ENCODE measurements at places on chromosomes 11 and 22.

- H3K4me3 ChIP-seq, result no peak overlapping the region
- H3K4me1 ChIP-seq, result no peaks in the 10 kb centered on the region
- H3K27ac ChIP-seq, result no peak overlapping the region
- no peaks in the 10 kb centered on the region for H3K27me3 ChIP-seq
- no peaks in the 10 kb centered on the region for H3K36me3 ChIP-seq
These were observed 56.9 kb upstream of the PRR5 start for GRCh38 chr22:44645083-44645482.

- no peak overlapping the region for H3K27ac ChIP-seq
- H3K36me3 ChIP-seq, result no peaks in the 10 kb centered on the region
- H3K27me3 ChIP-seq, result no peaks in the 10 kb centered on the region
These were observed 35.6 kb upstream of the CDON start for GRCh38 chr11:126098204-126098769.

DNA sequence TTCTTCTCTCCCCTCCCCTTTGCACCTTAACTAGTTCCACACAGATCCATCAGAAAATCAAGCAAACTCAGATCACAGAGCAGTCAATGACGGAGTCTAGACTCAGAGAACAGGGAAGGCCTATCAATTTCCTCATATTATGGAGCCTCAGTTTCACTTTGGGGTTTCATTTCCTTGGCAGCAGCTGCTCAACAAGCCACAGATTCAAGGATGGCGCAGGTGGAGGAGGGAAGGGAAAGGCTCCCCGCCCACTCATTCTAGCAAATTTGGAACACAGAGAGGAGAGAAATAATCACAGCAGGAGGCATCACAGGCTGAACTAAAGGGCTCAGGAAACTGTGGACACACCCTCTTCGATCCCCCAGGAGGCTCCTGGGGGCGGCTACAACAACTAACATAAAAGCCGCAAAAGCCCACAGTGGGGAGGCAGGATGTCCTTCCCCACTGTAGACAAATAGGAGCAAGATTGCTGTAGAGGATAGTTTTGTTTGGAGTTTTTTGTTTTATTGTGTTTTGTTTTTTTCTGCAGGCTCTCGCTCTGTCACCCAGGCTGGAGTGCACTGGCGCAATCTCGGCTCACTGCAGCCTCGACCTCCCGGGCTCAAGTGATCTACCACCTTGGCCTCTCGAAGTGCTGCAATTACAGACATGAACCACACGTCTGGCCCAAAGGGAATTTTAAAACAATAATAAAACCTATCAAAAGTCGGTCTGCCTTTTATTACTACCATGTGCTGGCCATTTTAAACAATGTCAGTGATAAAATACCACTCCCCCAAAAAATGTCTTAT, 3.4 kb downstream of the PLAAT3 start:
- H3K4me3 ChIP-seq, result no peak overlapping the region
- H3K36me3 ChIP-seq, result no peaks in the 10 kb centered on the region
- no peak overlapping the region for H3K27ac ChIP-seq
- DNase-seq, result no peak
- no peaks in the 10 kb centered on the region for H3K4me1 ChIP-seq
- H3K27me3 ChIP-seq, result peaks cover 43% of the 10 kb centered on the region

DNA sequence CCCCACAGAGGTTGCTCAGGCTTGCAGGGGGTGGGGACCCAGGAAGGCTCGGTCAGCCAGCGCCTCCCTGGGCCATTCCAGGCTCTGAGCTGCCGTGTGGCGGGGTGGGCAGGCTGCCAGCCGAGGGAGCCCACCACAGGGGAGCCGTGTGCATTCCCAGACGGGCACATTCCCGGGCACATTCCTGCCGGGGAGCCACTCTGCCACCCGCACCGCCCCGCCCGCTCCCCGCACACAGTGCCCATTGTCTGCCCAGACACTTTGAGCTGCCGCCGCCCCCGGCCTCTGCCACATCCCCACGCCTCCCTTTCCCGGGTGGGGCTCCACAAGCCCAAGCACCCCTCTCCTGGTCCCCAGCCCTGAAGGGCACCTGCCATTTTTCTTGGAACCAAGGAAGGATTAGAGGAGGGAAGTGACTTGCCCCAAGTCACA, 27.4 kb downstream of the RPL3 start:
- no peaks in the 10 kb centered on the region for H3K36me3 ChIP-seq
- peaks cover 11% of the 10 kb centered on the region for H3K4me1 ChIP-seq
- no peaks in the 10 kb centered on the region for H3K27me3 ChIP-seq
- H3K4me3 ChIP-seq, result no peak overlapping the region
- DNase-seq, result no peak

DNA sequence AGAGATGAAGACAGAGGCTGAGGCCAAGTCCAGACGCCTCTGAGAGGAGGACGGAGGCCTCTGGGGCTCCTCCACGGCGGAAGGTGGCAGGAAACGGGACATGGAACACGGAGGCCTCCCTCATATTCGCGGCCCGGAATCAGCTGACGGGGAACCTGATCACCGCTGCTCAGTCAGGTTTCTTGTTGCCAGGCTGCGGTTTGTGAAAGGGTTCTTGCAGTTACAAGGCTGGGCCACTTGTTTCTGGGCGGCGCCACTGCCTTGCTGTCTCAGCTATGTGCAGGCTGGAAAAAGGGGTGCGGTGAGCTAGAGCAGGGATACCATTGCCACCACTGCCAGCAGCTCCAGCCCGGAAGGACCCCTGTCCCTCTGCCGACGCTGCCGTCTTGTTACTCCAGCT, 10.0 kb upstream of the MMP1 start:
- DNase-seq, result peak; percentile 32
- H3K27me3 ChIP-seq, result no peaks in the 10 kb centered on the region
- H3K36me3 ChIP-seq, result no peaks in the 10 kb centered on the region
- no peak overlapping the region for H3K27ac ChIP-seq
- H3K4me3 ChIP-seq, result no peak overlapping the region

GRCh38 chr11:20249796-20250195, 89.5 kb upstream of the DBX1 start:
- H3K36me3 ChIP-seq, result no peaks in the 10 kb centered on the region
- peaks cover 5% of the 10 kb centered on the region for H3K4me1 ChIP-seq
- H3K27me3 ChIP-seq, result peaks cover 21% of the 10 kb centered on the region
- H3K27ac ChIP-seq, result no peak overlapping the region

DNA sequence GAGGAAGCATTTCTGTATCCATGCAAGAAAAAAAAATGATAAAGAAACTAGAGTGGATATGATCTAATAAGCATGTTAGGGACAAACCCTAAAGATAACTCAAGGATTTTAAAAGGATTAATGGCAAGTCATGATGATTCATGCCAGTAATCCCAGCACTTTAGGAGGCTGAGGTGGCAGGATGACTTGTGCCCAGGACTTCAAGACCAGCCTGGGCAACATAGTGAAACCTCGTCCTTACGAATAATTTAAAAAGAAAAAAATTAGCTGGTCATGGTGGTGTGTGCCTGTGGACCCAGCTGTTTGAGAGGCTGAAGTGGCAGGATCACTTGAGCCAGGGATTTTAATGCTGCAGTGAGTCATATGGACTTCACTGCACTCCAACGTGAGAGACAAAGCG, 145.5 kb upstream of the BLID start:
- peaks cover 4% of the 10 kb centered on the region for H3K4me1 ChIP-seq
- H3K36me3 ChIP-seq, result no peaks in the 10 kb centered on the region
- H3K27ac ChIP-seq, result no peak overlapping the region

GRCh38 chr11:4916581-4916980, 2.6 kb downstream of the OR51G2 start:
- no peak overlapping the region for H3K4me3 ChIP-seq
- H3K27me3 ChIP-seq, result no peaks in the 10 kb centered on the region

DNA sequence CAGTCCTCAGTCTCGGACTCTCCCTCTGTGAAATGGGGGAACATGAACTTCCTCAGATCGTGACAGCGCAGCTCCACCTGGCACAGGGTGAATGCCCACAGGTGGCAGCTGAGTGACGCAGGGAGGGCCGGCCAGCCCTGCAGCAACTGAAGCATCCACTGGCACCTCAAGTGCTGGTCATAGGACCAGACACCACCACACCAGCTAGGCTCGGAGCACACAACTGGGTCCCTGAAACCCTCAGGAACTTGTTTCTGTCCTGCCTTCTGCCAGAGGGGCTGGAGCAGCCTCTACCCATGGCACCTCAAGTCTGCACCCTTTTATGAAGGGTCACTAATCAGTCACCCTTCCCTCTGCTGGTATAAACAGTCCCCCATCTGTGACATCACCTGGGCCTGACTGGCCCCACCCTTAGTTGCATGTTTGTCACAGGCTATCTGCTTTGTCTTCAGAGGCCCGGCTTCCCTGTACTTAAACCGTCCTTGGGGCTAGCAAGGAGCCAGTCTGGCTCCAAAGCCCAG, 7.4 kb upstream of the CDC42BPG start:
- H3K36me3 ChIP-seq, result no peaks in the 10 kb centered on the region
- H3K27ac ChIP-seq, result no peak overlapping the region
- peaks cover 6% of the 10 kb centered on the region for H3K4me1 ChIP-seq
- H3K4me3 ChIP-seq, result no peak overlapping the region
- no peak for DNase-seq

DNA sequence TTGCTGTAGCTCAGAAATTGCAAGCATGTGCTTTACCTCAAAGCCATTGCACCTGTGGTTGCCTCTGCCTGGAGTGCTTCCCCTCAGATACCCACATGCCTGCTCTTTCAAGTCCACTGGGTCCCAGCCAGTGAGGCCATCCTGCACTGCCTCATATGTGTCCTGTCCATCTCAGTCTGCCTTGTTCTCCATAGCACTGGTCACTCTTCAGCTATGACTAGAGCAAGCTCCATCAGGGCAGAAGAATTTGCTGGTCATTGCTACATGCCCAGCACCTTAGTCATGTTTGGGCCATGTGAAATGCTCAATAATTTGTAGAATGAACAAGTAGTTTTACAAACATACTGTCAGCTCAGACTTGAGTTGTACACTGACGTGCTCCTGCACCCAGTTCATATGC, 64.4 kb upstream of the HORMAD2 start:
- no peaks in the 10 kb centered on the region for H3K4me1 ChIP-seq
- H3K4me3 ChIP-seq, result no peak overlapping the region
- H3K27me3 ChIP-seq, result no peaks in the 10 kb centered on the region
- no peak overlapping the region for H3K27ac ChIP-seq

GRCh38 chr11:10857459-10857708, 469 bp downstream of the ZBED5 start:
- H3K36me3 ChIP-seq, result peaks cover 36% of the 10 kb centered on the region
- peak overlapping the region; percentile 74 for H3K4me3 ChIP-seq
- no peaks in the 10 kb centered on the region for H3K27me3 ChIP-seq
- H3K4me1 ChIP-seq, result peaks cover 16% of the 10 kb centered on the region
- no peak for DNase-seq
- H3K27ac ChIP-seq, result peak overlapping the region; percentile 92

DNA sequence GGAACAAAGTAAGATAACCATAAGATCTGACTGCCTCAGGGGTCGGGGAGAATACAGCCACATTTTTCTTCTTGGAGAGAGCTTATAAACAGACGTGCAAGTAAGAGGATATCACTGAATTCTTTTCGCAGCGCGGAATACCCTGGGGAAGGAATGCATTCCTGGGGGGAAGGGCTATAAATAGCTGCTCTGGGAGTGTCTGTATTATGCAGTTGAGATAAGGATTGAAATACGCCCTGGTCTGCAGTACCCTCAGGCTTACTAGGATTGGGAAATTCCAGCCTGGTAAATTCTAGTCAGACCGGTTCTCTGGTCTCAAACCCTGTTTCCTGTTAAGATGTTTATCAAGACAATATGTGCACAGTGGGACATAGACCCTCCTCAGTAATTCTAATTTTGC, 1491.7 kb upstream of the RAG2 start:
- H3K4me1 ChIP-seq, result no peaks in the 10 kb centered on the region
- H3K27me3 ChIP-seq, result no peaks in the 10 kb centered on the region
- no peaks in the 10 kb centered on the region for H3K36me3 ChIP-seq
- DNase-seq, result peak; percentile 60

DNA sequence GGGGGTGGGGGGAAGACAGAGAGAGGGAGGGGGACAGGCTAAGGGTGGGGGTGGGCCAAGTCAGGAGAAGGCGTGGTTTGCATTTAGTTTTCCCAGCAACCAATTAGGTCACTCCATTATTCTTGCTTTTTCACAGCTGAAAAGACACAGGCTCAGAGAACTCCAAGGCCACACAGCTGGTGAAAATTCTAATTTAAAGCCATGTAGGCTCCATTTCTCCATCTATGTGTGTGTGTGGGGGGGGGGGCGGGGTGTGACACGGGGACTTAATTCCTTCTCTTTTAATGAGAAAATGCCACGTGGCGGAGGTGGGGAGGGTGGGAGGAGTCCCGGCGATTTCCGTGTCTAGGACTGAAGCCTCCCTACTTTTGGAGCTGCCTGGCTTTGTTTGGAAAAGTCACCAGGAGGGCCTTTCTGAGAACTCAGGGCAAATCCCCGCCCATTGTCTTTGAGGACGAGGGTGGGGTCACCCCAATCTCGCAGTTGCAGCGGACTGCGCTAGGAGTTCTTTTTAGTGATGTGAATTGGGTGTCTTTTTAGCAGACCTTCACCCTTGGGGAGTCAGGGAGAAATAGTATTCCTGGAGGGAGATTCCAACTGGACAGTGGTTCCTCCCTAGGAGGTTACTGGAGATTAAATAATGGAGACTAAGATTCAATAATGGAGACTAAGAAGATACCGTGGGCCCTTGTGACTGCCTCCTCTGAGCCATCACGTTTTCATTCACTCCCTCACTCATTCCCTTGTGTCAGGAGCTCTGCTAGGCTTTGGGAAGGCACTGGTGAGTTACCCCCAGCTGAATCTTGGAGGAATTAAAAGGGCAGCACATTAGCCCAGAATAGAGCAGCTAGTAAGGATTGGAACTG, 36.4 kb upstream of the PTPRJ start:
- H3K27me3 ChIP-seq, result no peaks in the 10 kb centered on the region
- DNase-seq, result no peak
- no peak overlapping the region for H3K4me3 ChIP-seq
- H3K27ac ChIP-seq, result no peak overlapping the region

DNA sequence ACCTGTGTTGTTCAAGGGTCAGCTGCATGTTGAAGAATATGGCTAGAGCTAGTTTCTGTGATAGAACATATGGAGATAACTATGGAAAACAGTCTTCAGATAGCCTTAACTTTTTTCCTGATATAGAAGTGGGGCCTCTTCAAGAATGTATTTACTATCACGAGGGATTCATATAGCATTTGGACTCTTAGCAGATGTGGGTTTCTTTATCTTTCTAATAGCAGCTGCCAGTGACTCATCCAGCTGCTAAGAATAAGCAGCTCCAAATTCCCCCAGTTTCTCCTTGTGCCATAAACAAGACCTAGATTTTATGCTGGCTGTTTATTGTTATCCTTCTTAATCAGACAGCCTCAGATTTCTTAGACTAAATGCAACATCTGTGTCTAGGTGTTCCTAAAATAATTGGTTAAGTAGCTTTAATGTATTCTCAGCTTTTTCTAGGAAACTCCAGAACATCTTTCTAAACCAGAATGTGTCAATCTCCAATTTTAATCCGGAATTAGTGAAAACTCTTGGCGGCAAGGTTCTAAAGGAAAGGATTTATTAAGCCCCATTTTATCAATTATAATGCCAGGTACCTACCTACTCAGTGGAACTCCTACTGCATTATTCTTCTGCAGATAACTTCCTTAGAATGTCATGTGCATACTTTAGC, 119.8 kb downstream of the CSTPP1 start:
- no peak overlapping the region for H3K4me3 ChIP-seq
- peak; percentile 87 for DNase-seq
- peaks cover 7% of the 10 kb centered on the region for H3K4me1 ChIP-seq
- no peaks in the 10 kb centered on the region for H3K36me3 ChIP-seq
- peak overlapping the region; percentile 27 for H3K27ac ChIP-seq
